ENCODE measurements at places on chromosomes 3 and 15.

GRCh38 chr15:81085213-81085612, 48.9 kb upstream of the CFAP161 start:
- no peak for DNase-seq

DNA sequence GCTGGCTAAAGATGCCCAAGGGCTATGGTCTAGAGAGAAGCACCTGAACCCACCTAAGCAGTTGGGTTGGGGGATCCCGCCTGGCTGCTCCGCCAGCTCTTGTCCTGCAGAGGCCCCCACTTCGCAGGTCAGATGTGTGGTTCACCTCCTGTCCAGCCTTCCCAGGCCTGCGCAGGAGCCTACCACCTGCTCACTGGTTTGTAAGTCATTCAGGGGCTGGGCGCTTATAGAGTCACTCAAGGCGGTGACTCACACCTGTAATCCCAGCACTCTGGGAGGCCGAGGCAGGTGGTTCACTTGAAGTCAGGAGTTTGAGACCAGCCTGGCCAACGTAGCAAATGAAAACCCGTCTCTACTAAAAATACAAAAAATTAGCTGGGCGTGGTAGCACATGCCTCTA, 3.9 kb upstream of the FURIN start:
- no peak for DNase-seq

DNA sequence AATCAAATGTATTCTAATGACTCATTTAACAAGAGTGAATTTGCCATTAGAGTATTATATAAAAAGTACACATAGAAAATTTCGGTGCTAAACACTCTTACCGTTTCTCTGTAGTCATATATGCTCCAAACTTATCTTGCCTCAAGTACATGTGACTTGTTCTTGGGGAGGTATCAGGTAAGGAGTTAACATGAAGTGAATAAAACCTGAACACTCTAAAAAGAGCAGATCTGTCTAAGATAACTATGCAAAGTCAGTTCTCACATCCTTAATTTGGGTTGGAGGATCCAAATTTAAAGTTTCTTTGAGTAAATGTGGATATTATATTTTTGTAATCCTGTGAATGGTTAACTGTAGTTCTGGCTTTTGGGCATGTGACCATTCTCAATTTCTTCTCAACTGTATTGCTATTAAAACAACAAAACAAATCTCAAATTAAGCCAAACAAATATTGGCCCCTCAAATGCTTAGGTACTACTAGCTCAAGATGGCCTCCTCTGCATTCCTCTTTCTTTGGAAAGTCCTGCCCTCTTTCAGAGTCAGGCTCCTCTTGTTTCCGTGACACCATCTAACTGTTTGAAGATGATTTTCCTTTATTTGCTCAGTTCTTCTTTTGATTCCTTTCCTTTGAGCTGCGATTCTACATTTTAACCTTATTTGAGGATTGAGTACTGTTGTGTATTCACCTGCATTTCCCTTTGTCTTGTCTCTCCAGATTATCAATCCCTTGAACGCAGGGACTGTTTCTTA, 4.2 kb downstream of the EDEM1 start:
- DNase-seq: no peak

DNA sequence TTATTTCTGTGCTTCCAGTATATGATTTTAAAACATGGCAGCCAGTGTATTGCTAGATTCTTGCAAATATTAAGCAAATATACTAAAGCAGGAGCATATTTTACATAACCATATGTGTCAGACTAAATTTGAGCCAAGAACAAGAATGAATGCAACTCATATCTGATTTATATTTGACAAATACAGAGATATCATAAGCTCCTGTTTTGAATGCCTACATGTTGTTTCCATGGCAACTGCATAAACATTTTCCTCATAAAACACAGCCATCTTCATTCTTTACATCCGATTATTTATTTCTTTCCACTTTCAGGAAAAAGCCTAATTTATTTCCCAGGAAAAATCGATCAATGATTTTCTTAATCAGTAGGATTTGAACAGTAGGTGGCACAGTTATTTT, 172.2 kb upstream of the TSPAN3 start:
- no peak for DNase-seq

- DNase-seq: no peak
Measured at GRCh38 chr3:192061426-192061825, 600.5 kb downstream of the PYDC2 start.

Data from activated CD4-positive, alpha-beta T cell treated with anti-CD3 and anti-CD28 coated beads, Interleukin-2, Interleukin-4, amounts not matched to agents 100 ng/mL and 50 ng/mL, durations not matched to agents 16 hours and 8 hours (primary cell).